ENCODE measurements at places on chromosomes 6 and 20. TPM values are rescaled to one million over a fixed set of nuclear protein-coding genes. Genes with fewer than 3 reads are reported as not detected.

MSH5 gene
- total RNA-seq = 32.3 TPM

HCRTR2 gene
- total RNA-seq = not detected

CRISP3 gene
- total RNA-seq = under 0.01 TPM

SLC22A7 gene
- not detected for total RNA-seq

DNA sequence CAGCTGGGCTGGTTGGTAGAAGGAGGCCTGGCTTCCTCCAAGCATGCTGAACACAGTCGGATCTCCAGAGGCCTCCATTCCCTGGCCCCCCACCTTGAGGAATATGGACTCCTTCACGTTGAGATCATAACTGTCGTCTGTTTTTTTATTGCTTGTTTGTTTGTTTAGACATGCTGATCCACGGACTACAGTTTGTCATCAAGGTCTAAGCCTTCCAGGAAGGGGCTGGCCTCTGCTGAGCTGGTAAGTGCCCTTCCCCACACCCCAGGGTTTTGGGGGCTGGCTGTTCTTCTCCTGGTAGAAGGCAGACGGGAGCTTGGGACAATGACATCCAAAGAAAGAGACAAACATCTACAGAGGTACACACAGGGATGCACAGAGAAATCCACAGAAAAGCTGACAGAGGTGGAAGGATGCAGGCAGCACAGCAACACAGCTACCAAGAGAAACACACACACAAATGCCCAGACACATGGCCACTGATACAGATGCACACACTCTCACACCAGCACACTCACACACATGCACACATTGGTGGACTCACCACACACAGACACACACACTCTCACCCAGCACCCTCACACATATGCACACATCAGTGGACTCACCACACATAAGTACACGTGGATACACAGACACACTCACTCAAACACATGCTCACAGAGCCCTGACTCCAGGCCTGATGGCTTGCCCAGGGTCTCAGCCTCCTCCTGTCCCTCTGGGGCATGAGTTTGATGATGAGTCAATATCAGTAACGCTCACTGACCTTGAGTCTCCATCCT, 6.7 kb downstream of the BPIFA1 start:
- DNase-seq = no peak

DNA sequence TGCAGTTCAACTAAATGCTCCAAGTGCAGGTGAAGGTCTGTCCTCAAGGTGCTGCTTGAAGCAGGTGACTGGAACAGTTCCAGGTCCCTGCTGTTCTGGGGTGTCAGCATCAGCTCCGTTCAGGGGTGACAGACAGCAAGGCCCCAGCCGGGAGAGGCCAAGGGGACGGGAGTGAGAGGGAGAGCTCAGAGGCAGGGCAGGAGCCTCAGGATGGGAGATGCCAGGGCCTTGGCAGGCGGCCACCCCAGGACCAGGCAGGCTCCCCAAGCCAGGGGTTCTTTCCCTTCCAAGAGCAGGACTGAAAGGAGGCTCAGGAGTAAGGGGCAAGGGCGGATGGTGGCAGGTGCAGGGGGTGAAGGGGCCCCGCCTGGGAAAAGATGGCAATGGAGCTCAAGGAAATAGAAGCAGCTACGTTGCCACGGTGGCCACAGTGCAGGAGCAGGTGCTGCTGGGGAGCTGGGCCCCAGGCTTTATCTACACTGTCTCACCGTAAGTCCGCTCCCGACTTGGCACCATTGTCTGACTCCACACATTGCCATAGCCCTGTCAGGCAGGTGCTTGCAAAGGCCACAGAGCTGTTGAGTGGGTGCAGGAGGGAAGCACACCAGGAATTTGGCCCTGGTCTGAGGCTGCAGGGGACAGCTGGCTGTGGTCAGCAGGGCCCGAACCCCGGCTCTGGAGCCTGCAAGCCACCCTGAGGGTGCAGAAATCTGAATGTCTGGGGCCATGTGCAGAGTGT, 43.1 kb downstream of the ERMARD start:
- no peak for DNase-seq

- no peak for DNase-seq
Observed at GRCh38 chr6:29845405-29846006, 17.9 kb downstream of the HLA-G start.

- no peak for DNase-seq
Observed at GRCh38 chr6:149948011-149948410, 6.2 kb downstream of the ULBP2 start.

- DNase-seq = no peak
Observed at GRCh38 chr6:23027281-23027680, 457.9 kb downstream of the HDGFL1 start.

GRCh38 chr6:706146-706545, 13.2 kb upstream of the EXOC2 start:
- DNase-seq = no peak

GRCh38 chr6:40845553-40845952, 193.5 kb downstream of the UNC5CL start:
- DNase-seq = peak; percentile 19

DNA sequence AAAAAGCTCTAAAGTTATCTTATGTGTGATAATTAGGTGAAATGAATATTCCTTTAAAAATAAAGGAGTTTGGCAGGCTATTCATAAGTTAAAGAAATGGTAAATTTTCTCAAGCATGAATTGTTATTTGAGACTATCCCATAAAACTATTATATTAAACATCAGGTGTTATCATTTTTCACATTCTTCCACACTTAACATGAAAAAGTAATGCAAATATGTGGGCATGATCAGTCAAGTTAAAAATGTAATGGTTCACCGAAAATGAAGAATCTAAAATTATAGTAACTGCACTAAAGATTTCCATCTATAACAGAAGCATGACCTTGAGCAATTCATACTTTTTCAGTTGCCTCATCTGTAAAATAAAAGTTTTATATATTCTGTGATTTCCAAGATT, 110.8 kb downstream of the KHDRBS2 start:
- DNase-seq = no peak

GRCh38 chr20:24918579-24919566, 30.2 kb upstream of the CST7 start:
- DNase-seq = no peak

- DNase-seq = no peak
Observed at GRCh38 chr6:143402721-143403336, 47.7 kb downstream of the ADAT2 start.

- peak; percentile 66 for DNase-seq
Observed at GRCh38 chr20:64161356-64162238, 2.7 kb upstream of the MYT1 start.
